ENCODE measurements at places on chromosomes 3 and 15.

DNA sequence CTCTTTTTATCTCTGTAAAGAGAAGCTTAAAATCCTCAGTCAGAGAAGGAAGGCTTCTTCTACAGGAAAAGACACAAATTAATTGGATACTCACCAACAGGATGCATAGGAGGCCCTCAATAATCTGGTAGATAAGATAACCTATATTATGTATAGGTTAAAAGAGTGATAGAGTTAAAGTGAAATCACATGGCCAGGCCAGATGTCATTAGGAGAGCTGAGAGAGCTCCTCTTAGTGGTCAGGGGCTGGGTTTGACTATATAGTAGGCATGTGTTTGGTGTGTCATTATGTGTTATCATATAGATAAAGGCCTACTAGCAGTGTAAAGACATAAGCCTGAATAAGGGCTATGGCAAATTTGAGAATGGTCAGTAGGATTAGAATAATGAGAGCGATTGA, 479.3 kb downstream of the EPHA3 start:
- no peak for DNase-seq

- no peak for DNase-seq
These were observed 60.6 kb upstream of the TCF12 start for GRCh38 chr15:56857828-56858227.

GRCh38 chr3:16427103-16427965, 86.2 kb downstream of the RFTN1 start:
- peak; percentile 69 for DNase-seq

DNA sequence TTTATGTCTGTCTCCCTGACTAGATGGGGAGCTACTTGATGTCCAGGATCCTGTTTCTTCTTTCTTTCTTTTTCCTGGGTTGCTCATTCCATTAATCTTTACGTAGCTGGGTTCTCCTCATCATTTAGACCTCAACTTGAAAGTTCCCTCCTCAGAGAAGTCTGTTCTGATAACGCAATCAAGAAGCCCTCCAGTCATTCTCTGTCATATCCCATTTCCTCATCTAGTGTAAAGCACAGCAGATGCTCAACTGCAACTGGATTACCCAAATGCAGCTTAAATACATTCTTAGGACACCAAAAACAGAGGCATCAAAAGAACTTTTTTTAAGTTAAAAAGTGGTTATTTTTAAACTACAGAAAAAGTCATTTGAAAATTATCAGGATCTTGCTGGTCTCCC, 51.7 kb upstream of the ST3GAL6 start:
- no peak for DNase-seq

GRCh38 chr15:65326117-65326526, 21.6 kb downstream of the RNU5B-1 start:
- DNase-seq: no peak

- DNase-seq: peak; percentile 63
These were observed 69.7 kb upstream of the CMSS1 start for GRCh38 chr3:99747915-99748314.

DNA sequence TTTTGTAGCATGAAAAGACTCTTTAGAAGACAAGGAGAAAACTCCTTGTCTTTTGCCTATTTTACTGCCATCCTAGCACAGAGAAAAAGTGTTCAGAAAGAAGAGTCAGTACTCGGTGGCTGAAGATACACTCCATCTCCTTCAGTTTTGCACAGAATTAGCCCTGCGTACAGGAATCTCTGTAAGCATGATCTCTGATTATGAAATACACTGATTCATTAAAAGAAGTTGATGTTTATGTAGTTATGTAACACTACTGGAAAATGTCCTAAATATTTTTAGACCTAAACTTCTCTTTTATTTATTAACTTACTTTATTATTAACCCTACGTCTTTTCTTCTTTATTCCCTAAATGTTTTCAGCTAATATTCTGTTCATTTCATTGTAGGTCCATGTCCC, 138.4 kb downstream of the LEKR1 start:
- DNase-seq: no peak

DNA sequence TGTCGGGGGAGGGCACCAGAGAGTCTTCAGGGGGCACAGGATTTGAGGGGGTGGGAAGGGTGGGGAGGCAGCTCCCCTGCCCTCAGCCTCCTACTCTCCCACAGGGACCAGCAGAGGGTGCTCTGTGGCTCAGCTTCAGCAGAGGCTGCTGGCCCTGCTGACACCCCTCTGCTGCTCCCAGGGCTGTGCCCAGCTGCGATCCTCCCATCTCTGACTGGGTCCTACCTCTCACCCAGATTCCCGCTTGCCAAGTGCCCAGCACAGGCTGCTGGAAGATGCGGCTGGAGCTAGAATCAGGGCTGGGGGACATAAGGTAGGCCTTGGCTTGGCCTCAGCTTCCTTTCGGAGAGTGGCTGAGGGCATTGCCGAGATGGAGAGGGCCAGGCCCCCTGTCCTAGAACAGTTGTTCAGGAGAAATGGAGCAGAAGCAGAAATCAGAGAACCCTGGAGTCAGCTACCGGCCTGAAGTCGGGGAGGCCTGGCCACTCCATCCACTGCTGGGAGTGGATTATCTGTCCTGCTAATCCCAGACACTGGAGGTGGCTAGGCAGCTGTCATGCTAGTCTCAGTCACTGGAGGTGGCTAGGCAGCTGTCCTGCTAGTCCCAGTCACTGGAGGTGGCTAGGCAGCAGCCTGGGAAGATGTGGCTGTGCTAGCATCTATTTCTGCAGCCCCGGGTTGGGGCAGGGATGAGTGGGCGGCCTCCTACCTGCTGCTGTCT, 3.9 kb downstream of the GRM2 start:
- peak; percentile 17 for DNase-seq

- no peak for DNase-seq
These were observed 181.4 kb downstream of the OPA1 start for GRCh38 chr3:193774272-193774915.
